Breast epithelium (tissue), 4 donors: ENCODE measurements at places on chromosomes 1 and 21.

DNA sequence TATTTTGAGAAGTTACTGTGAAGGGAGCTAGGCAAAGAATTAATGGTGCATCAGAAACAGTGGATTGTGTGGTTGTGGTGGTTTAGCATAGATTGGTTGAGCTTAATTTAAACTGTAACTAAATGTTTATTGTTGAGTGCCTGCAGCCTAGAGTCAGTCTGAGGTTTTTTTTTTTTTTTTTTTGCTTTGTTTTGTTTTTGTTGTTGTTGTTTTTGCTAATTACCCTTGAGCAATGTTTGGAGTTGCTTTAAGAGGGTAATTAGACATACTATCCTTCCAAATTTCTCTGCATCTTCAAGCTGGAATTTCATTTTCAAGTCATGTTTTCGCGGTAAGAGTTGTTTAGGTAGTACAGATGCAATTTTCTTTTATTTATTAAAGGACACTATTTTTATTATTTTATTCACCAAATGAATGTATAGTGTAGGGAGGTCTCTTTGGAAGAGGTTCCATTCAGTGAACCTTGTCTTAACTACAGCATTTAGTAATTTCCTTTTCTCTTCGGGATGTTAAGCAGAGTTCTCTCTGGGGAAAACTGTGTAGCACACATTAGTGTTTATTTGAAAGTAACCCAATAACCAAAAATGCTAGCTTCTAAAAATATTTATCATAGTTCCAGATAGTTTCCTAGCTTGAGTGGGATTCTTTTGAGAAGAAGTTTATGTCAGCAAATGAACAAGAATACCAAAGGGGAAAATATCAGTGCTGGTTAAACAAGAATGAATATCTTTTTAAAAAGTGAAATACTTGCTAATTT, 82.3 kb downstream of the CLIC4 start:
- DNase-seq, result no peak

DNA sequence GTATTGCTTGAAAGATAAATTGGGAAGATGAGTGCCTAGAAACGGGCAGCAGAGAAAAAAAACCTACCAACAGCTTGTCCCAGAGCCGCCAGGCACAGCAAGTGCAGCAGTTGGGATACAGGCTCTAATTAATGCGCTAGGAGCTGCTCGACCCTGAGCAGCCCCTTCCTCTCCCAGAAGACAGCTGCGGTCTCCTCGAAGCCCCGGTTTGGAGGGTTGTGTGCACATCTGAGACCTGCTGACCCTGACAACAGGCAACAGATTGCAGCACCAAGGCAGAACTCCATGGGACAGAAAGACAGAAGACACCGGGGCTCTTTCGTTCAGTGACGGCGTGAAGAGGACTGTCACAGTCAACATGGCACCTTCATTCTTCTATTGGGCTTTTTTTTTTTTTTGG, 101.4 kb downstream of the TSEN15 start:
- DNase-seq, result no peak

GRCh38 chr1:190975827-190976226, 498.2 kb upstream of the BRINP3 start:
- no peak for DNase-seq

DNA sequence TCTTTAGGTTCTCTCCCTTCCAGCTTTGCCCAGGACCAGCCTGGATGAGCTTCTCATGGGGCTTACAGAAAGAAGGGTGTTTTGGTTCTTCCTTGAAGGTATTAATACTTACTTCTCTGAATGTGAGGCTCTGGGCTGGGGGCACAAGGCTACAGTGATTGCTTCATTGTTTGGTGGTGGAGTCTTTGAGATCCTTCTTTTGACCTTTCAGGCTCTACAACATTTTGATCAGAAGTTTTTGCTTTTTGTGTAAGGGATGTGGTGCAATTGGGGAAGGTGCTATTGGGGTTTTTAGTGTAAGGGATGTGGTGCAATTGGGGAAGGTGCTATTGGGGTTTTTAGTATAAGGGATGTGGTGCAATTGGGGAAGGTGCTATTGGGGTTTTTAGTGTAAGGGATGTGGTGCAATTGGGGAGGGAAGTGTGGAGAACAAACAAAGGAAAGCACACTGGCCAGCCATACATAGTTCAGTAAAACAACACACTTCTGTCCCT, 103.6 kb upstream of the IVNS1ABP start:
- no peak for DNase-seq

GRCh38 chr1:160129046-160129445, 13.5 kb downstream of the ATP1A2 start:
- DNase-seq, result no peak

GRCh38 chr1:85295006-85295431, 18.6 kb upstream of the BCL10 start:
- DNase-seq, result no peak

GRCh38 chr1:37828410-37829074, 20.5 kb upstream of the YRDC start:
- DNase-seq, result no peak

DNA sequence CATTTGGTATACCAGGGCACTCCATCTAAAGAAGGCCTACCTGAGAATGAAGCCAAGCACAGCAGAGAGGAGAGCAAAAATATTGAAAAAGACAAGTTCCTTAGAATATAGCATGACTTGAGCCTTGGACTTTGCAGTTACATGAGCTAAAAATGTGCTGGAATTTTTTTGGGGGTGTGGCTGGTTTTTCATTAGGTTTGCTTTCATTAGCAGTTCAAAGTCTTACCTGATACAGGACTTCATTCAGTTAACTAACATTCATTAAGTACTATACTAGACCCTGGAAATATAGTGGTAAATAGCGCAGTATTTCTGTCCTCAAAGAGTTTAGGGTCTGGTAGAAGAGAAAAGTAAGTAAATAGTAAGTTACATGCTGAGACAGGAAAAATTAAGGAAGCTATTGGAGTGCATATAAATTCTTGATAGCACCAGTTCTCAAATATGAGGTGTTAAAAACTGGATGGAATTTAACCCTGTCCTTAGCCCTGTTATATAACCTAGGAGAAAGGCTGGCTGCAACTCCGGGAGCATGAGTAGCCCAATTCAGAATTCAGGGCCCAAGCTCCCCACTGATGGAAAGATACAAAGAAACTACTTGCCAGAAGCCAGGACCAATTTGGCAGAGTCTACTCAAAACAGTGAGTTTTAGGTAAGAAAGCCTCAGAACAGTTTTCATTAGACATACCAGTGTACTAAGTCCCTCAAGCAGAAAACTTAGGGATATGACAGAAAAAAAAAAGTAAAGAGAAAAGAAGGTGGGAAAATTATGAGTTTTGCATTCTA, 3.1 kb upstream of the DOCK7 start:
- DNase-seq, result no peak

- no peak for DNase-seq
These were observed 51.1 kb downstream of the KCNH1 start for GRCh38 chr1:211082824-211083223.

DNA sequence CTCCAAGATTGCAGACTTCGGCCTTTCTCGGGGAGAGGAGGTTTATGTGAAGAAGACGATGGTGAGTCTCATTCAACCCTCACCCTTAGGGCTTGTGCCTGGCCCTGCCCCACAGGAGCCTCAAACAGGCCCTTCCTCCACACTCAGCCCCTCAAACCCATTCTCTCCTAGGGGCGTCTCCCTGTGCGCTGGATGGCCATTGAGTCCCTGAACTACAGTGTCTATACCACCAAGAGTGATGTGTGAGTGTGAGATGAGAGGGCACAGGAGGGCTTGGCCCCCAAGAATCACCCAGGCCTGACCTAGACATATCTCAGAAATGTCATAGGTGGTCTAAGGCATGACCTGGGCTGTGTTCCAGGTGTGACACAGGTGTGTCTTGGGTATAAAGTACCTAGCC, 18.3 kb upstream of the MPL start:
- no peak for DNase-seq

DNA sequence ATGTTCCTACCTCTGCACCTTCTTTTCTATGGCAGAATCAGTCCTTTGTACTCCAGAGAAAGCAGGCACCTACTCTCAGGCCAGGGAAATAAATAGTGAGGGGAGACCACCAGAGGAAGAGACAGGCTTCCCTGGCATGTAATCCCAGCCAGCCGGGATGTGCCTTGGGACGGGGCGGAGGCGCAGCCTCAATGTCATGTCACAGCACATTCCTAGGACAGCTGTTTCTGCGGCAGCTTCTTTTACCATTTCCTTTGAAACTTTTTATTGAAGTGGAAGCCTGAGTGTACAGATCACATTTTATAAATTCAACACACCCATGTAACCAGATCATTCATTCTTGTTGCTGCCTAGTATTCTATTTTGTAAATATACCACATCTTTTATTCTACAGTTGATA, 67.9 kb upstream of the ZNF326 start:
- DNase-seq, result no peak

- no peak for DNase-seq
These were observed 9.9 kb upstream of the BACE2 start for GRCh38 chr21:41158026-41158425.

DNA sequence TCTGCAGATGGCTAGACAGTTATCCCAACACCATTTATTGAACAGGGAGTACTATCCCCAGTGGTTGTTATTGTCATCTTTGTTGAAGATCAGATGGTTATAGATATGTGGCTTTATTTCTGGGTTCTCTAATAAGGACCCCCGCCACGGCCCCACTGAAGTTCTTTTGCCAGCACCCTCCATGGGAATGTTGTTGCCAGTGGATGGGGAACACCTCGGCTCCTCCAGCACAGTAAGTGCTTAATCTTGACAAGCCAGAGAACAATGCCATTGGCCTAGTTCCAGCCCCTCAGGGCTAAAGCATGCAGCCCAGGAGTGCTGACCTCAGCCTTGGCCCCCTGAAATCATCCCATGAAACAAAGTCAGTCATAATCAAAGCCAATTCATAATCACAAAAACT, 337.6 kb downstream of the AGBL4 start:
- no peak for DNase-seq

DNA sequence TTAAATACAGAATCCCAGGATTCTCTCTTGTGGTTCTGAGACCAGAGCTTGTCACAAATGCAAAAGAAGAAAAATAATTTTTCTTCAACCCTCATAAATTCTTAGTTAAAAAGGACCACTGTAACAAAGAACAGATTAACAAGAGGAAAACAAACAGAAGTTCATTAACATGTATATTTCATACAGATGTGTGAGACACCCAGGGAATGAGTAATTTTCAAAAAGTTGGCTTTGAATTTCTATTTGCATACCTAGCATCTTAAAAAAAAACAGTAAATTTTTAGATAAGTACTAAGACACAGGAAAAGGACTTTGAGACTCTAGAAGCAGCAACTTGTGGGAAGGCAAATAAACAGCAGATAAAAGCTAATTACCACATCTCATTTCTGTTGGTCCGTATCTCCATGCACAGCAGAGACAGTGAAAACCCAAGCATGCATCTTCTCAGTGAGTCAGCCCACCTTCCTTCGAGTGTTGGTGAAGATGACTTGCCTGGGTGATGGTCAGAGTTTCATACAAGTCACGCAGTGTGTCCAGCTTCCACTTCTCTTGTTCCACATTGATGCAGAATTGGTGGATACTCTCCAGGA, 399.9 kb upstream of the ADAMTS5 start:
- DNase-seq, result no peak

GRCh38 chr1:85608851-85609250, 28.3 kb downstream of the CCN1 start:
- DNase-seq, result no peak

GRCh38 chr1:201850053-201850397, 21.1 kb downstream of the IPO9 start:
- DNase-seq, result no peak

DNA sequence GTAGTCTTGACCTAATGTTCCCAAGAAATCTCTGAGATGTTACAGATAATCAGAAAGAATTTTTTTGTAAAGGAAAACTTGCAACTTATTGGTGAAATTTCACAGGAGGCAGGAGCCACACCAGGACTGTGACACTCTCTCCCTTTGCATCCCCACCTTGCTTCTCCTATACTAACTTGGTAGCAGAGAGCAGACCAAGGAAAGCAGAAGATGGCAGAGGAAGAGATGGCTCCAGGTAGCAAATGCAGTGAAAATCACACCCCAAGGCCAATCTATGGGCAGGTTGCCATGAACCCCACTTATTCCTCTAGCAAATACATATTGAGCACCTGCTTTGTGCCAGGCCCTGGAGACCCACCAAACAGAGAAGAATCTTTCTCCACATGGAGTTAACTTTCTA, 303.4 kb upstream of the C1orf174 start:
- DNase-seq, result no peak

GRCh38 chr1:24345334-24345733, 26.2 kb downstream of the GRHL3 start:
- no peak for DNase-seq

- DNase-seq, result peak; percentile 88
These were observed 71.8 kb upstream of the MACF1 start for GRCh38 chr1:39132505-39133339.

- no peak for DNase-seq
These were observed 2.6 kb downstream of the SLAMF8 start for GRCh38 chr1:159829273-159829634.

- peak; percentile 92 for DNase-seq
These were observed at the start of gene RWDD3 for GRCh38 chr1:95233737-95234500. TSS of gene RWDD3 (plus strand) at chr1:95234210. CDS start at chr1:95234231, 21 bp downstream.

DNA sequence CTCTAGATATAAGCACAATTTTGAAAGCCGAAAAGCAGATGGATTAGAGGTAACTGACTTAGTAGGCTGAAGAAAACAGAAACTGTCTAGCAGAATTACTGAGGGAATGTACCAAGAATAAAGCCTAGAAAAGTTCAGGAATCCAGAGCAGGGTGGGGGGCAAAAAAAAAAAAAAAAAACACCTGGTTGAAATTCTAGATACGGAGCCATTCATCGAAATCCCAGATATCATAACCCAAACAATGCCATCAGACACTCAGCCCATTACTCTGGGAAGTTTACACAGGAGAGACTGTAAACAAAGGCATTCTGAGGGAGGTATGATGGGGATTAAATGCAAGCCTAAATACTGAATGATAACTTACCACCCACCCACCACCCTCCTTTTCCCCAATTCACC, 45.6 kb downstream of the ENAH start:
- no peak for DNase-seq

GRCh38 chr1:97245682-97246081, 524.1 kb downstream of the PTBP2 start:
- no peak for DNase-seq

GRCh38 chr1:47805921-47806361, 191.2 kb downstream of the TRABD2B start:
- DNase-seq, result no peak

- no peak for DNase-seq
These were observed 5.3 kb downstream of the CBR1 start for GRCh38 chr21:36075171-36075570.

DNA sequence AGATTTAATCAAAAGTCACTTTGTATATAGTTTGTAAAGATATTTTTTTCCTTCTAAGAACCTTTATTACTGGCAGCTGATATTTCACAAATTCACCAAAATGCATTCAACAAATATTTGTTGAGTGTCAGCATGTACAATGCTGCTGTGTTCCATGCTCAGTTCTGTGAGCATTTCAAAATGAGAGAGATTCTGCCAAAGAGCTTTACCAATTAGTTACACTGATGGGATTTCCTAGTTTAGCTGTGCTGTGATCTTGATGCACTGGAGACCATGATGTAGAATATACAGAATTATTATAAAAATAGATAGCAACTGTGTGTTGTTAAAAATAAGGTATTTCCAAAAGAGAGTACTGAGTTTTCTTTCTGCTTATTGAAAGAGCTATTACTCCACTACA, 225.6 kb downstream of the BRINP3 start:
- DNase-seq, result no peak

GRCh38 chr1:112445596-112445995, 49.6 kb downstream of the CTTNBP2NL start:
- DNase-seq, result no peak
